ENCODE measurements at places on chromosomes 6 and 20.

- no peak for DNase-seq
These were observed 63.8 kb upstream of the TINAG start for GRCh38 chr6:54244430-54244829.

GRCh38 chr6:6392214-6393068 is 72.0 kb upstream of the F13A1 start:
- no peak for DNase-seq

DNA sequence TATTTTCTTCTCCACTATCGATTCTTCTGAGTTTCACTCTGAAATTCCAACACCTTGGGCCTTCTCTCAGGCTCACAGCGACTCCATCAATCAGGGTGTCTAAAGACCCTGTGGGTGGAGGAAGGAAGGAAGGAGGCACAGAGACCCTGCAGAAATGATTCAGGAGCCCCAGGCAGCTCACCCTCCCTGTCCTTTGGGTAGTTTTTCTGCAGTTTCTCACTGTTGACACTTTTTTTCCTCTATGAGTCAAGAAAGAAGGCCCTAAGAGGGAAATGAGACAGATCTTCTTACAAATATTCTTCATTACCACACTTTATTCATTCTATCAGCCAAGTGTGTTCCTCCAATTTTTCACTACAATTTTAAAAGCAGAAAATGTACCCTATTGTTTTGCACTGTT is 34.2 kb upstream of the TBXT start:
- no peak for DNase-seq

- no peak for DNase-seq
These were observed 81.6 kb upstream of the KHDRBS2 start for GRCh38 chr6:62367601-62368000.

- DNase-seq, result peak; percentile 45
These were observed 173.6 kb downstream of the CDC5L start for GRCh38 chr6:44561060-44561623.

- DNase-seq, result peak; percentile 97
These were observed 149.7 kb downstream of the TFAP2C start for GRCh38 chr20:56778765-56779195.

DNA sequence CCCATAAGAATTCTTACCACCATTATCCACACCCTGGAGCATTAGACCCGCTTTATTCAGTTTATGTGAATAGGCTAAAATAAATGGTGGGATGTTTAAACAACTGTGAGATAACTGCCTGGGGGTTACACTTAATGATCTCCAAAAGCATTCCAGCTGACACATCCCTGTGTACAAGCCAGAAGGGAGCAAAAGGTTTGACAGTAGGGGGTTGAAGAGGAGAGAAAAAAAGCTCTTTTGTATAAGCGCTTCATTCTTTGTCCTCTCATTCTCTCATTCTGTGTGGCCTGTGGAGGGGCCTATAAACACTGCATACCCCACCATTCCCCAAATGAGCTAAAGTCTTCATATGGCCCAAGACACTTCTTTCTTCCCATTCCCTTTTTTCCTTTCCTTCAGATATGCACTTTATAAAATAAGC is 30.8 kb upstream of the COL21A1 start:
- no peak for DNase-seq

DNA sequence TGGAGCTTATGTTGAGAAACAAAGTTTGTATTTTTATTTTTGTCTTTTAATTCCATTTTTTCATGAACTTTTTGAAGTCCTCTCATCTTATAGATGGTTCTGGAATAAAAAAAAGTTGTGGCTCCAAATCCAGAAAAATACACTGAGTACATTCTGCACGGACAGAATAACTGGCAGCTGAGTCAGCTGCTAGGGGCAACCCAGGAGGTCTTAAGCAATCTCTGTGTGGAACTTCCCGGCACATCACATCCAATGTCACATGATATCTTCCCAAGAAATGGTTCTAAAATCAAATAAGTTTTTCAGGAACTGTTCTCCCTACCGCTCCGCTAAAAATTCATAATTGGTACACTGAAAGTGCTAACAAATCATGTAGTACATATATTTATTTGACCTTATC is 29.8 kb downstream of the SLC13A3 start:
- DNase-seq, result no peak

All from Jurkat, Clone E6-1 (cell line).